ENCODE measurements at places on chromosomes 12 and 14.

GRCh38 chr14:100872259-100873095, 31.0 kb downstream of the RTL1 start:
- DNase-seq = no peak

- DNase-seq = no peak
Measured at GRCh38 chr12:105487963-105488362, 157.5 kb downstream of the C12orf75 start.

GRCh38 chr14:51908086-51908485, 47.7 kb downstream of the GNG2 start:
- DNase-seq = no peak

GRCh38 chr14:79404874-79405511, 806.3 kb downstream of the DIO2 start:
- no peak for DNase-seq

- peak; percentile 65 for DNase-seq
Measured at GRCh38 chr14:91067186-91067585, 6.7 kb upstream of the RPS6KA5 start.

GRCh38 chr12:125065919-125066570, 810 bp downstream of the AACS start:
- no peak for DNase-seq

- no peak for DNase-seq
Measured at GRCh38 chr14:103886304-103887169, 39.2 kb upstream of the PPP1R13B start.

DNA sequence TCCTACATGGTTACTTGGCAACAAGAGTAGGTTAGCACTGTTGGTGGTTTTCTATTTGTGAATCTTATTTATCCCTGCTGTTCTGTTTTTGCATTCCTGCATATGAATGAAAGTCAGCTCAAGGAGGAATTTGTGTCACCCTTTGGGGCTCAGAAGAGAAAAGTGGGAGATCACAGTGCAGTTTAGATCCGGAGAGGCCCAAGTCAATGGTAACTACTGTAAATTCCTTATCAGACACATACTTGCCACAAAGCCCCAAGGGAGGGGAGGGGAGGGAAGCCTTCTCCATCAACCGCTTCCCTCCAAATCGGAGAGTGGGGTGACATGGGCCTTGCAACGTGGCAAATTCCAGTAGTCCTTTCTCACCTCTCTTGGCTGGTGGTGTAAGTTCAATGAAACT, 15.0 kb downstream of the GSG1 start:
- no peak for DNase-seq

GRCh38 chr14:101171650-101172049, 268.1 kb upstream of the RTL1 start:
- DNase-seq = no peak

DNA sequence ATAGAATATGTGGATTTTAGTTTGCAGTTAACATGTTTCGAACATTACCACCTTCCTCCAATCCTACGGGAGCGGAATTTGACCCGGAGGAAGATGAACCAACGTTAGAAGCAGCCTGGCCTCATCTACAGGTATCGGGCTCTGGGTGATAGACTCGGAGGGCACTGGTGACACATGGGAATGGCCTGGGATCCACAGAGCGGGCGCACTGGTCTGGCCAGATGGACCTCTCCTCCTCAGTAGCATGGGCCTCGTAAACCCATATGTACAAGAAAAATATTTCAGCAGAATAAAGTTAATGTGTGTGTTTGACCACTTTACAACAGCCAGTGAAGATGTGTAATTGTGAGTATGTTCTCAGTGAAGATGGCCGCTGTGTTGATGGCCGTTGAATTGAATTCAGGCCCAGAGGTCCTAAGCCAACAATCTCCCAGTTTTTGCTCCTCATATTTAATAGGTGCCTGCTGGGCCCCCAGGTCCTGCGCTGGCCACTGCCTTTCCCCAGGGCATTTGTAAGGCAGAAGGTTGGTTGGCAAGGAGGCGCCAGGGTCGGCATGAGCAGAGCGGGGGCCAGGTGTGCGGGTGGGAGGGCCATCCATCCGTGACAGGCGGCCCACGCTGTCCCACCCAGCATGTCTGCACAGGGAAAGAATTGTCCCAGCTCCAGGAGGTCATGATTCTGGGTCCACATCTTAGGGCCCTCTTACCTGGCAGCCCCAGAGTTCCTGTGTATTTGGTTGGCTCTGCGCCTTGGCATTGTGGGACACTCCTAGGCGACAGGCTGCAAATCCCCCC, 82.0 kb upstream of the DYNC1H1 start:
- no peak for DNase-seq

- DNase-seq = no peak
Measured at GRCh38 chr14:91284146-91284790, 39.8 kb upstream of the GPR68 start.

DNA sequence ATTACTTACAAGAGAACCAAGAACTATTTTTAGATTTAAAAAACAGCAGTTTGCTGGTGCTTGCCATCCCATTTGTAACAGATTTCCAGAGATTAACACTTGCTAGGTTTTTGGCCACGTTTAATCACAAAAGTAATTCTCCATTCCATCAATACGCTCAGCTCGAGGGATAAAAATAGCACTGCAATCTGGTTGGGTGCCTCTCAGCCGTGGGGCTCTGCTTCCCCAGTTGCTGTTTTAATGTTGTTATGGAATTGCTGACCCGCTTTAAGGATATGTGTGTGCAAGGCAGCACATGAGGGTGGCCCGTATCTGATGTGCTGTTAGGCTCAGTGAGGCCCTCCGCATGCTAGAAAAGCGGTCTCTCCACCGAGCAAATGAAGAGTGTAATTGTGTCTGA, 222.2 kb upstream of the TMEM260 start:
- no peak for DNase-seq

DNA sequence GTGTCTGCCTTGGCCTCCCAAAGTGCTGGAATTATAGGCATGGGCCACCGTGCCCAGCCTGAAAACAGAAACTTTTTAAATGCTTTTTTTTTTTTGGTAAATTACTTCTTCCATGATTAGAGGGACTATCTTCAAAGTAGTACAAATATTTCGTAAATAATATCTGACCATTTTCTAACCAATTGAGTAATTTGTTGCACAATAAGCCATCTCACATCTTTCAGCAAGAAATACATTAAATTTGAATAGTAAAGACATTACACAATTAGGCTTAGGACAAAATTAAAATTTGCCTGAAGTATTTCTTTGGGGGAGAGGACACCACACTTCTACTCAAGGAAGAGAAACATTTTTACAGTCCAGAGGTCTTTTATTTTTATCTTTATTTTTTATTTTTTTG, 84.7 kb upstream of the STRN3 start:
- DNase-seq = no peak

DNA sequence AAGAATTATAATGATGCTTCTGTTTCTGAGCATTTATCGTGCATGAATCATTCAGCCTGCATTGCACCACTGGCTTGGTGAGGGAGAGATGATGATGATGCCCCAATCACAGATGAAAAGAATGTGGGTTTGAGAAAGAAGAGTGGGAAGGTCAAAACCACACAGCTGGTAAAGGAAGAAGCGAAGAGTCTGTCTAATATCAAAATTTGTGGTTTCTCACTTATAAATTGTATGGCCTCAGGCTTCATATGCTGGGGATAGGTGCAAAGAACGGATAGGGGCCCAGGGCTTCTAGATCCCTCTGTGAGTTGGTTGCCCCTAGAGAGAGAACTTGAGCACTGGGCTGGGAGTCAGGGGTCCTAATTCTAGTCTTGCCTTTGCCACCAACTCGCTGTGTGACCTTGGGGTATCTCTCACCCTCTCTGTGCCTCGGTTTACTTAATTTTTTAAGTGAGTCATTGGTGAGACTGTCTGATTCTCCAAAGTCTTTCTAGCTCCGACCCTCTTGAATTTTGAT, 2.2 kb downstream of the OASL start:
- peak; percentile 67 for DNase-seq

DNA sequence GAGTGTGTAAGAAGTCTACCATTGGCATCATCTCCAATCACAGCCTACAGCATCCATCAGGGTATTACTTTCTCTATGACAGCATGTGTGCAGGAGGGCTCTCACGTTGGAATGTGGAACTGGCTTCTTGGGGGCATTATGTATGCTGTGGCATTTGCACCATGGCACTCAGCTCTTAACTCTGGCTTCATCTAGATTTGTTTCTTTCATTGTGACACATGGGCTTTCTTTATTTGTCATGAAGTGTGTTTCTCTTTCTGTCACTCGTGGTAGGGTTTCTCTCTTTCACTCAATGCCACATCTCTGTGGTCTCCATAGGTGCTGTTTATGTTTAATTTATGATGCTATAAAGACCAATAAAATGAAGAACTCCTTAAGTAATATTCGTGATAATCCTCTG, 191.2 kb upstream of the GARIN2 start:
- DNase-seq = no peak

GRCh38 chr12:68001486-68002466, 12.5 kb downstream of the IFNG-AS1 start:
- peak; percentile 14 for DNase-seq

GRCh38 chr12:65675141-65675621, 149.1 kb upstream of the HMGA2 start:
- no peak for DNase-seq

DNA sequence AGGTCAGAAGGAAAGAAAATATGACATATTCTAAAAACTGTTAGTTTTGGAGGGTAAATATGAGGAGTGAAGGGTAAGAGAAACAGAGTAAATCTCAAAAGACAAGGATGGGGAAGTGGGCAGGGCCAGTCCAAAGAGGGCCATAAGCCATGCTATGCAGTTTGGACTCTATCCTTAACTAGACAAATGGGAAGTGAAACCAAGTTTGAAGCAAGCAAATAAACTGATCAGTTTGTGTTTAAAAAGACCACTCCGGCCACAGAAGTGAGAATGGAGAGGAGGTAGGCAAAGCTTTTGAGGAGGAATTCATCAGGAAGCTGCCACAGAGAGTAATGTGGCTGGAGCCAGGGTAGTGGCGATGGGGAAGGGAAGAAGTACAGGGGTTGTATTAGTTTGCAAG, 37.5 kb upstream of the DAAM1 start:
- DNase-seq = no peak

GRCh38 chr14:104341532-104342434, 203.4 kb downstream of the KIF26A start:
- DNase-seq = no peak

DNA sequence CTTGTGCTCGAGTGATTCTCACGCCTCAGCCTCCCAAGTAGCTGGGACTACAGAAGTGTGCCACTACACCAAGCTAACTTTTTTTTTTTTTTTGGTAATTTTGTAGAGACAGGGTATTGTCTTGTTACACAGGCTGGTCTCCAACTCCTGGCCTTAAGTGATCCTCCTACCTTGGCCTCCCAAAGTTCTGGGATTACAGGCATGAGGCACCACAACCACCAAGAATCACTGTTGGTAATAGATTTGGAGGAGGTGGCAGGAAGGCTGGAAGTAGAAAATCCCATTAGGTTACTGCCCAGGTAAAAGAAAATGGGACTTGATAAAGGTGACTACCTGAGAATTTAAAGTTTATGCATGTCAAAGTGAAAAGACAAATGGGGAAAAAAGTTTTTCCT, 1.4 kb upstream of the CDCA4 start:
- no peak for DNase-seq

- DNase-seq = no peak
Measured at GRCh38 chr12:31015215-31015614, 58.4 kb upstream of the DDX11 start.

- DNase-seq = no peak
Measured at GRCh38 chr14:24441485-24441884, 1.1 kb downstream of the SDR39U1 start.

- DNase-seq = no peak
Measured at GRCh38 chr12:127991485-127991884, 275.5 kb upstream of the TMEM132C start.

- DNase-seq = no peak
Measured at GRCh38 chr14:53884601-53885000, 72.0 kb downstream of the BMP4 start.

DNA sequence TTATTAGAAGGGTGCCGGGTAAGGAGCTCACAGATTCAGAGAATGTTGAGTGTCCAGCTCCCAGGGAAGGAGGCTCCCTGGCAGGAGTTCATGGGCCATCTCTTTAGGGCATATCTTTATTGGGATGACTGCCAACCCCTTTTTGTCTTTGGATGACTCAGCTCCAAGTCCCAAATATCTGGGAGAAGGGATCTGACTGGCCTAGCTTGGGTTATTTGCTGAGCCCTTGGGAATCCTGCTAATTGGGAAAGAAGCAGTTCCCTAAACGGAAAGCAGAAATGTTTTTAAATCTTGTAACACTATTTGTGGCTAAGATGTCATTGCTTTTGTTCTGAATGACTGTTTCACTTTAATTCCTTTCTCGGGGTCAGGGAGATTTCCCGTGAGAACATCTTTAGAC, 12.6 kb downstream of the DDX55 start:
- no peak for DNase-seq

DNA sequence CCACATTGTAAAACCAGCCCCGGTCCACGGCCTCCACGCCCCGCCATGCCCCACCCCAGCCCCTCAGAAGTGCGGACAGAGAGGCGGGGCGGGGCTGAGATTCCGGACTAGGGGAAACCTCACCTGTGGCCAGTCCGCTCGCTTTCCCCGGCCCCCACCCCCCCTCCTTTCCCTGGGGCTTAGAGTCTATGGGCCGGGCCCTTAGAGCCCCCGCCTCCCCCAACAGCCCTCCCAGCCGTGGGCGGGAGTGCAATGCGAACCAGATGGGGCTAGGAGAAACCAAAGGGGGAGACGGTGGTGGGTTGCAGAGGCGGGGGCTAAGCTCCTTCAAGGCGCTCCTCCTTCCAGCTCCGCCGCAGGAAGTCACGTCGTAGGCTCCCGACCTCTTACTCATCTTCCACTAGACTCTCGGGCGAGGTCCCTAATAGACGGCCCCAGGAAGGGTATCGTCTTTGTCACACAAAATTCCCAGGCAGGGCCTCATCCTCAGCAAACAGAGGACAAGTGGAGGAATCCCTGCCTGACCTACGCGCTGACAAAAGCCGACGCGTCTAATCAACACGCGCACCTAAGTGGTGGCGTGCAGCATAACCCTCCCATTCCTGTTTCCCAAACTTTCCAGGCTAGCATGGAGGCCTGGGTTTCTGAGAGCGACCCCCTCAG, 1.1 kb upstream of the NAB2 start:
- peak; percentile 80 for DNase-seq

- DNase-seq = no peak
Measured at GRCh38 chr12:122517877-122518276, 8.9 kb downstream of the RSRC2 start.

DNA sequence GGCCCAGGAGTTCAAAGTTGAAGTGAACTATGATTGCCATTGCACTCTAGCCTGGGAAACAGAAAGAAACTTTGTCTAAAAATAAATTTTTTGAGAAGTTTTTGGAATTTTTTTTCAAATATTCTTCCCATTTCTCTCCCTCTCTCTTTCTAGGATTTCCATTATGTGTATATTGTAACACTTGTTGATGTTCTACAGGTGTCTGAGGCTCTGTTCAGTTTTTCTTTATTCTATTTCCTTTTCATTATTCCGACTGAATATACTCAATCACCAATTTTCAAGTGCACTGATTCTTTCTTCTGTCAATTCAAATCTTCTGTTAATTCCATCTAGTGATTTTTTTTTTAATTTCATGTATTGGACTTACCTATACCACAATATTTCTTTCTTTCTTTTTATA, 48.3 kb upstream of the SLC6A15 start:
- no peak for DNase-seq

DNA sequence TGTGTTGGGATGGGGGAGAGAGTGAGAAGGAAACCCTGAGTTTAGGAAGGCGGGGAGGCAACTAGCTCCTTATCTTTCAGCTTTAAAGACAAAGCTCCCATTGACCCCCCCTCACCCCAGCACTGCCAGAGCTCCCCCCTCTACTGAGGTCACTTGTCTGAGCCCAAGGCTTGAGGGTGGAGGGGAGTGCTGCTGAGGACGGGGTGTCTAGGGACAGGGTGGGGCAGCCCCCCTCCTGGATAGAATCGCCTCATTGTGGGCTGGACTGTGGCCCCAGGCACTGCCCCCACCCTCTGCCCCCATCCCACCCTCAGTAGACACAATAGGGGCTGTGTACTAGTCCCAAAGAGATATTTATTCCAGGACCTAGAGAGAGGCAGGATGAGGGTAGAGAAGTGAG, 3.0 kb downstream of the ERBB3 start:
- no peak for DNase-seq

Measured in CD4-positive, alpha-beta T cell treated with Interleukin-4 for 1 hour (primary cell).